Fibroblast of skin of scalp (primary cell): ENCODE measurements at places on chromosomes 13 and 19.
A peak's percentile ranks its signal among the peaks of the same experiment; 100 is the strongest.

GRCh38 chr19:30881930-30882329 lies 467.3 kb downstream of the TSHZ3 start:
- no peak for DNase-seq

GRCh38 chr19:38709671-38710415 lies 34.4 kb downstream of the CAPN12 start:
- DNase-seq, result no peak

GRCh38 chr13:42486711-42487198 lies 87.2 kb upstream of the TNFSF11 start:
- DNase-seq, result peak; percentile 91

GRCh38 chr13:26594363-26594762 lies 36.9 kb downstream of the WASF3 start:
- DNase-seq, result no peak

DNA sequence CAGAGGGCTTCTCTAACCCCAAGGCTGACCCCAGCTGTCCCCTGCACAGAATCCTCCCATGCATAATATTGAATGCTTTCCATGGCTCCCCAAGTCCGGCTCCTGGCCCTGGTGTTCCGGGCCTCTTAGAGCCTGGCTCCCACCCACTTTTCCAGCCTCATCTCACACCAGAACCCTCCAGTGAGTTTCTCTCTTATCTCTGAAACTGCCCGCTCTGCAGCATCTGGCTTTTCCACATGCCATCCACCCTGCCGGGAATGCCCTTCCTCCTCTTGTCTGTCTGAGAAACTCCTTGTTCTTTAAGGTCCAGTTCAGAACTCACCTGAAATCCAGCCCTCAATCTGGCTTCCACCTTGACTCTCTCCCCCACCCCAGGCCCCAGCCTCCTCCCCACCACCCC lies 6.8 kb downstream of the SYNGR4 start:
- DNase-seq, result no peak

- DNase-seq, result no peak
These were observed 205.0 kb upstream of the RFC3 start for GRCh38 chr13:33612641-33613638.

DNA sequence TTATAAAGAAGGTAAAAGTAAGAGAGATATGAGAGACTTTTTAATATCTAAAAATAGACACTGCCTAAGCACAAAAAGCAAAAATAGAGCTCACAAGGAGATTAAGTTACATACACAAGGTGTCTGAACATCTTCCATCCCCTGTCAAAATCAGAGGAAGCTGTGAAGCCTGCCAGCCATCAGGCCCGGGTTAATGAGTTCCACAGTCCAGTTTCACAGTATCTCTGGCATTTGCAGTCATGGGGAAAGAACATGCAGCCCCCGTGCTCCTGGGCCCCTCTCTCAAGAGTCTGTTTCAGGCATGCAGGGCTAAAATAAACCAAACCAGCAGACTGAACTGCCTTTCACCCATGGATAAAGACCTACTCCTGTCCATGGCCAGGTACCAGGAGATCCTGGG lies 79.2 kb downstream of the TBC1D4 start:
- DNase-seq, result no peak

- DNase-seq, result peak; percentile 15
These were observed 513 bp downstream of the MIER2 start for GRCh38 chr19:343941-344624.

- no peak for DNase-seq
These were observed 2.3 kb downstream of the ABHD17A start for GRCh38 chr19:1882786-1883692.

- no peak for DNase-seq
These were observed 81.8 kb downstream of the GGACT start for GRCh38 chr13:100506600-100507422.

DNA sequence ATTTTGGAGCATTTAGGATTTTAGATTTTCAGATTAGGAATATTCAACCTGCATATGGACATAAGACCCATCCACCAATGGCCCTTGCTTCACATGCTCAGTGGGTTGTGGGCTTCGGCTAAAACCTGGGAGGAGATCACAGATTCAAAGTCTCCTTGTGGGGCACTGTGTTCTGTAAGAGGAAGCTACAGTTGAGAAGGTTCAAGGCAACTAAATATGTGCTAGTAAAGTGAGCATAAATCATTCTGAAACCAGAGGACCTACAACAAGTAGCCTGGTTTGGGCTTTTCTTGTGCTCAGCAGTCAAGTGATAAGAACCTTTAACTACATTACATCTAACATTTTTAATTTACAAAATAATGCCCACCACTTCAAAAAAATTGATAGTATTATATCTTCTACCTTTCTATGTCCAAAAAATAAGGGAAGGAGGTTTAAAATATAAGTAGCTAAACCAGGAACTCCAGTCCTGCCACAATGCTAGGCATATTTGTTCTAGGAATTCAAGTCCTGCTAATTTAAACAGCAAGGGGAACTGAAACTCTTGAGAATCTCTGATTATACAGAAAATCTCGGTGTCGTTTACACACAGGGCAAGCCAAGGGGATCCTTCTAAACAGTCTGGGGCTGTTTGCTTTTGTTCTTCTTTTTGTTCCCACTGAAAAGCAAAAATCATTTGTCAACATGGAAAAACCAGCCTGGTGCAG lies 36.6 kb downstream of the FOXO1 start:
- DNase-seq, result no peak

- DNase-seq, result no peak
These were observed 948.4 kb downstream of the UQCRFS1 start for GRCh38 chr19:28264556-28264955.

DNA sequence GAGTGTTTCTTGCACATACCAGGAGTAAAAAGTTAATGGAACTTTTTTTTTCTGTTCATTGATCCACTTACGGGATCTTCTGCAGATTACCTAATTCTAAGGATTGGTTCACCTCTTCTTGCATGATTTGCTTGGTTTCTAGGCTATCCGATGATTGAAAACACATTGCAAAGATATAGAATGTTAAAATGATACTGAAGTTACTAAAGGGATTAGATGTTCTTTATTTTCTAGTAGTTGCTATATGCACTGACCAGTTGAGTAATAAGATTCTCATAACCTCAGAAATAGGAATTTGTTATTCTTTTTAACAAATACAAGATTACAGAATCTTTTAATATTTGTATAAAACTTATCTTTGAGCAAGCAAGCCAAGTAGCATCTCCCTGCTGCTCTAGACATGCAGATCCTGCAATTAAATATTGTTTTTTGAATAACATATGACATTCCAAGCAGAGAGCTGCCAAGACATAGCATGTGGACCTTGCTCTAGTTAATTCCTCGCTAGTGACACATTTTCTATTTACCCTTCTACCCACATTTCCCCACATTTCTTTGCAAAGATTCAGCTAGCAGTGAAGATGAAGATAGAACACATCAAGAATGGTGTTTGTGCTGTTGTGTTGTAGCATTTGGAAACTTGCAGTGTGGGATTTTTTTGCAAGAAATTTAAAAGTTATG lies 51.7 kb upstream of the RNF113B start:
- peak; percentile 88 for DNase-seq
